ENCODE measurements at places on chromosomes 7 and 10. TPM values are rescaled to one million over a fixed set of nuclear protein-coding genes. Genes with fewer than 3 reads are reported as not detected.

Gene BEND7
- total RNA-seq = 4.0 TPM

Gene ZNF716
- total RNA-seq = not detected

Gene PITX3
- 0.13 TPM for total RNA-seq

Gene ANKRD61
- total RNA-seq = 0.13 TPM

Gene PRSS1
- total RNA-seq = not detected

Gene ASZ1
- total RNA-seq = not detected

Gene IFIT1B
- total RNA-seq = not detected

Gene SRRM3
- 0.26 TPM for total RNA-seq

Gene LRRC4
- 0.03 TPM for total RNA-seq

Gene EN2
- not detected for total RNA-seq

Gene PDCD11
- 28.0 TPM for total RNA-seq

Gene C10orf71
- total RNA-seq = not detected
